ENCODE measurements at places on chromosomes 5 and 9. TPM values are rescaled to one million over a fixed set of nuclear protein-coding genes. Genes with fewer than 3 reads are reported as not detected.

DNA sequence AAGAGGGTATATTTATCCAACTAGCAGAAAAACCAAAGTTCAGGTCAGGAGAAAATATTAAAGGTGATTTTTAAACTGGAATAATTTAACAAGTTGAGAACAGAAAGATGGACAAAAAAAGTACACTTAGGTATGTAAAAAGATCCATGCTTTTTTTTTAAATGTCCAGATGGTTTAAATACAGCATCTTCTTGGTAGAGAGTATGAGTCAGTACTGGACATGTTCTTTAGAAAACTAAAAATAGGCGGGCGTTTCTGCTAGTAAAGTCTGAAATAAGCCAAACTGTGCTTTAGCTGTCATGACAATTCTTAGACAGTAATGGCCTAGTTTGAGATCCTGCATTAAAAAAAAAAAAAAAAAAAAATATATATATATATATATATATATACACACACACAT lies 255.9 kb upstream of the ST8SIA4 start:
- no peak for DNase-seq

DNA sequence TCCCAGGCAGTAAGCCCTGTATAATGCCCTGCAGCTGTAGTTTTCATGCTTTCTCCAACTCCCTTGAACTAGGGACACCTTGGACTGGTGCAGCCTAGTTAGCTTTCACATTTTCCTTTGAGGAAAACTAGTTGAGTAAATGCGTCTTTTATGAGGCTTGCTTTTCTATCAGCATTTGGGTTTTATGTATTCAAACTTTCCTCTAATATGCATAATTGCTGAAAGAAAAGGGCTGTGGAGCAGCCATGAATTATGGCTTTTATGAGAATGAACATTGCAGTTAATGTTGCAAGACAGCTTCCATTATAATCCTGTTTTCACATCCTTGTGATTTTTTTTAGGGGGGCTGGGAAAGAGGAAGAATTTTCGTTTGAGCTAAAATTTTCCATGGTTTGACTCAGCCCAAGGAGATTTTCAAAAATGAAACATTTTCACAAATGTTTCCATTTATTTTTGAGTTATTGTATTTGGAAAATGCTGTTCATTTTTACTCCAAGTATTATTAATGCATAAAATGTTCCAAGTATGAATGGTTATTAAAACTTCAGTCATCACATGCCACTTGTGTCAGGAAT lies 57.9 kb upstream of the PPP3R2 start:
- no peak for DNase-seq

DNA sequence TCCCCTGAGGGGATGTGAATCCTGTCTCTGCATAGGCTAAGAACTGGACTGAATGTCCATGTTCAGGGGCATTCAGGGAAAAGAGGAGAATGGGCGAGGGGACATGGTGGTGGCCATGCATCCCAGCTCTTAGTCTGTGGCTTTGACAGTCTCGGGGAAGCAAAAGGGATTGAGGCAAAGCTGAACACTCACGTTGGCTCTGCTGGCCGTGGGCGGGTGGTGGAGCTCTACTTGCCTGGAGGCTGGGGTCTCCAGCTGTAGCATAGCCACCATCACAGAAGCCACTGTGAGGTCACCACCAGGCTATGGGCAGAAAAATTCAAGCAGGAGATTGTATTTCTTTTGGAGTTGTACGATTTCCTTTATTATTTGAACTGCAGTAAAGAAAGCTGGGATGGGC lies 4.1 kb downstream of the GARIN3 start:
- DNase-seq = no peak

GRCh38 chr9:82140471-82140870 lies 151.9 kb downstream of the SPATA31D1 start:
- no peak for DNase-seq

Gene SLC36A3
- not detected for total RNA-seq

GRCh38 chr9:134367791-134368490 lies 41.7 kb downstream of the RXRA start:
- DNase-seq = no peak

Gene AHRR
- total RNA-seq = 2.1 TPM

DNA sequence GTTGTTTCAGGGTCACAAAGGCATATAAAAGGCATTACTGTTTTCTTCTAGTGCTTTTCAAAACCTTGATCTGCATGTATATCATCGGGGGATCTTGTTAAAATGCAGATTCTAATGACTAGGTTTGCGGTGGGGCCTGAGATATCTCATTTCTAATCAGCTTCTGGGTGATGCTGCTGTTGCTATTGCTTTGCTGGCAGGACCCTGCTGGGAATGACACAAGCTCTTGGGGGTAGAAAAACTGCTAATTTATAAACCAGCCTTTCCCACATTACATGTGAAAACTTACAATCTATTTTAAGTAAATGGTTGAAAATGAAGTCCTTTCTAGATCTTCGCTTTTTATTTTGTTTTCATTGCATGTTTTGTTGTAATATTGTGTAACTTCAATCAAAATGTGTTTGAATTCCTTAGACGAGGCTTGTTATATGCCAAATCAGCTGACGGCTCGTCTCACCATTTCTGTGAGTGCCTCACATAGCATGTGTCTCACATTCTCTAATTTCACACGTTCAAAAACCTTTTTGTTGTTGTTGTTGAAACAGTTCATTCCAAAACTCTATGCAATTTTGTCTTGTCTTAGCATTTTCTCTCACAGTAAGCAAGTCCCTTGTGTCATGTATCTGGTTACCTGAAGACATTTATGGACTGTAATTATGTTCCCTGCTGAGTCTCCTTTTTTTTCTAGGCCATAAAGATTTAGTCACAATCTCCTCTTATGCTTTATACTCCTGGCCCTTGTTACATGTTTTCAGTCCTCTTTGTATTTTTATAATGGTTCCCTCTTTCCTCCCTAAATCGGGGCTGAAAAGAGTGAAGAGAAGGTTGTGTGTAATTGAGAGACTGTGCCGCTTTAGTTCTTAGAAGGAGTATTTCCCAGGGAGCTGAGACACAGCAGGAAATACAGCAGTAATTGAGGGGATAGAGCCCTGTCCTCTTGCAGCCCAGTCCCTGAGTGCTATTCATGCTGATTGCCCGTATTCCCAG lies 521.0 kb upstream of the SEMA6A start:
- no peak for DNase-seq

DNA sequence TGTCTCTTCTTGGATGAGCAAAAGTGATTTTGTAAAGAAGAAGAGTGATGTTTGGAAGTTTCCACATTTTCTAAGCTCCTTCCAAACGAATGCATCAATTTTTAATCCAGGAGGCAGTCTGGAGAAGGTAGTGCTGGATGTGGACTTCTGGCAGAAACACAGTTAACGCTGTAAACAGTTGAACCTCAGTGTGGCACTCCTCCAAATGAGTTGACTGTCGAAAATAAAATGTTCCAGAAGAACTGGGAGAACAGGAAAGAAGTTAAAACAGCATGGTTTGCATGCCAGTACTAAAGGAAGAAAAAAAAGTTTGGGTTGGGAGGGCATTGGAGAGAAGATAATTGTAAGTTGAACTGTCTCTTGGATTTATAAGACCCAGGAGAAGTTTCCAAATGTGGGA lies 6.5 kb downstream of the ZNF462 start:
- DNase-seq = no peak

Gene LPAR1
- 20.2 TPM for total RNA-seq
